ENCODE measurements at places on chromosomes 7 and 10.

DNA sequence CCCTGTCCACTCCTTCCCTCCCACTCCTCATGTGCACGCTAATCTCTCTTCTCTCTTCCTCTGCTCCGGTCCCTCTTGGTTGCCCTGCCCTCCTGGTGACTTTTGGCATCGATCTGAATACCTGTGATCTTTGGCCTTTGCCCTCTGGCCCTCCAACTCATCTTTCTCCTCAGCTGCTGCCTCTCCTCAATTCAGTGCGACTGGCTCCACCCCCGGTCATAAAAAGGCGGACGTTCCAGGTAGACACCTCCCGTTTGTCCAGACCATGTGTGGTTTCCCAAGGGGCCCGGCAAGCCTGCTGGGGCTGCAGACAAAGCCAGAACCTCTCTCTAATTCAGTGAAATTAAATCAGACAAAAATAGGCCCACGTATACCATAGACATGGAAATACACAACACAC lies 96.8 kb downstream of the COL13A1 start:
- no peak for DNase-seq

GRCh38 chr10:90148116-90148855 lies 446.9 kb downstream of the KIF20B start:
- no peak for DNase-seq

DNA sequence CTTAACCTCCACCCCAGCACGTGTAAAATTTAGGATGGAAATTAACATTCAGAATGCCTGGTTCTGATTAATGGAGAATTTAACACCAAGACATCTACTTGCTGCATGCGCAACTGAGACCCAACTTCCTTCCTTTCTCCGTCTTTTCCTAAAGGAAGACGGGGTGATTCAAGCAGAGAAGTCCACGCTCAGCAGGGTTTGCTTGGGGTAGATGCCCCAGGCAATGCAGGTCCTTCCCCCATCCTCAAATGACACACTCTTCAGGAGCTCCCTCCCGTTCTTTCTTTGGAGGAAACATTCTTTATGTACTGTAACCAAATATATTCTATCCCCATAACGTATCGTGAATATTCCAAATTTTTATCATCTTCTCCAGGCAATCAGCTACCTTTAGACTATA lies 47.0 kb downstream of the FAM171A1 start:
- no peak for DNase-seq

DNA sequence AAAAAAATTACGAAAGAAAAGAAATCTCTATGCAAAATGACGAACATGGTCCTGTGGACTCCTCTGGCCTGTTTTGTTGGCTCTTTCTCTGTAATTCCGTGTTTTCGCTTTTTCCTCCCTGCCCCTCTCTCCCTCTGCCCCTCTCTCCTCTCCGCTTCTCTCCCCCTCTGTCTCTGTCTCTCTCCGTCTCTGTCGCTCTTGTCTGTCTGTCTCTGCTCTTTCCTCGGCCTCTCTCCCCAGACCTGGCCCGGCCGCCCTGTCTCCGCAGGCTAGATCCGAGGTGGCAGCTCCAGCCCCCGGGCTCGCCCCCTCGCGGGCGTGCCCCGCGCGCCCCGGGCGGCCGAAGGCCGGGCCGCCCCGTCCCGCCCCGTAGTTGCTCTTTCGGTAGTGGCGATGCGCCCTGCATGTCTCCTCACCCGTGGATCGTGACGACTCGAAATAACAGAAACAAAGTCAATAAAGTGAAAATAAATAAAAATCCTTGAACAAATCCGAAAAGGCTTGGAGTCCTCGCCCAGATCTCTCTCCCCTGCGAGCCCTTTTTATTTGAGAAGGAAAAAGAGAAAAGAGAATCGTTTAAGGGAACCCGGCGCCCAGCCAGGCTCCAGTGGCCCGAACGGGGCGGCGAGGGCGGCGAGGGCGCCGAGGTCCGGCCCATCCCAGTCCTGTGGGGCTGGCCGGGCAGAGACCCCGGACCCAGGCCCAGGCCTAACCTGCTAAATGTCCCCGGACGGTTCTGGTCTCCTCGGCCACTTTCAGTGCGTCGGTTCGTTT lies 83.5 kb upstream of the SLF2 start:
- no peak for DNase-seq

- no peak for DNase-seq
These were observed 317.2 kb downstream of the BICC1 start for GRCh38 chr10:58829839-58830238.

- no peak for DNase-seq
These were observed 45.7 kb downstream of the ANKMY2 start for GRCh38 chr7:16599860-16600259.

GRCh38 chr10:91931526-91932190 lies 8.1 kb downstream of the BTAF1 start:
- no peak for DNase-seq

- DNase-seq: no peak
These were observed 402.9 kb downstream of the MAGI2 start for GRCh38 chr7:79050603-79051002.

GRCh38 chr10:88980800-88981199 lies 9.8 kb upstream of the FAS start:
- DNase-seq: no peak

DNA sequence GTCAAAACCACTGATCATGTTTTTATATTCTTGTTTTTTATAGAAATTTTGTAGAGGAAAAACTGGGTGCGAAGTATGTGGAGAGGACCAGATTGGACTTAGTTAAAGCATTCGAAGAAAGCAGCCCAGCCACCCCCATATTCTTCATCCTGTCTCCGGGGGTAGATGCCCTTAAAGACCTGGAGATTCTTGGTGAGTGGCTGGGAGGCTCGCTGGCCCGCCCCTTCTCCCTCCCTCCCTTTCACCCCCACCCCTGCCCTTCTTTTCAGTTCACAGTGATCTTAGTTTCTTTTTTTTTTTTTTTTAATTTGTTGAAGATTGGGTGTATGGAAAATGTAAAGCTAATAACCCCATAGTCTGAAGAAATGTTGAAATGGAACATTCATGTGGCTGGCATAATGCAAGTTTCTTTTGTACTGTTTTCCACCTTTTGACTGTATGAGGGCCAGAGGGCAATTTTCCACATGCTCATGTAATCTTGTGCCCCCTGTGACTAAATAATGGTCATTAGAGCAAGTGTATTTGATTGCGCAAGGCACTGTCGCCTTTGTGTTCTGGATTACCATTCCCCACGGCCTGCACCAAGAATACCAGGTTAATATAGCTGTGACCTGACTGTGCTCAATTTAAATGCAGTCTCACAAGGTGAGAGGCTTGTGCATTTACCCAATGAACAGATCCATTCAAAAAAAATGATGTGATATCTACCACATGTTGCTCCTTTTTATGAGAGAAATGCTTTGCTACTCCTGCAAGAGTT lies 77.7 kb downstream of the CDCA7L start:
- no peak for DNase-seq

DNA sequence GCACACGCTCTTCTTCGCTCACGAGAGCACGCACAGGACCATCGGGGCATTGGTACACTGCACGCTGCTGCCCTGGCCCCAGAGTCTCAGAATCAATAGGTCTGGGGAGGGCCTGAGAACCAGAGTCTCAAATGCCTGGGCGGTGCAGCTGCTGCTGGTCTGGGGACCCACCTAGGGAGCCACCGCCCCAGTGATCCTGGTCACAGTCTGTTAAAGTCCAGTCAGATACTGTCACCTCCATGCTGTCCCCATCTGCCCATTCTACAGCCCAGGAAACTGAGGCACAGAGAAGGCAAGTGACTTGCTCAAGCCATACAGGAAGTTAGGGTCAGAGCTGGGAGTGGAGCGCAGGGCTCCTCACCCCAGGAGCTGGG lies 38.0 kb downstream of the ZCCHC24 start:
- DNase-seq: no peak

DNA sequence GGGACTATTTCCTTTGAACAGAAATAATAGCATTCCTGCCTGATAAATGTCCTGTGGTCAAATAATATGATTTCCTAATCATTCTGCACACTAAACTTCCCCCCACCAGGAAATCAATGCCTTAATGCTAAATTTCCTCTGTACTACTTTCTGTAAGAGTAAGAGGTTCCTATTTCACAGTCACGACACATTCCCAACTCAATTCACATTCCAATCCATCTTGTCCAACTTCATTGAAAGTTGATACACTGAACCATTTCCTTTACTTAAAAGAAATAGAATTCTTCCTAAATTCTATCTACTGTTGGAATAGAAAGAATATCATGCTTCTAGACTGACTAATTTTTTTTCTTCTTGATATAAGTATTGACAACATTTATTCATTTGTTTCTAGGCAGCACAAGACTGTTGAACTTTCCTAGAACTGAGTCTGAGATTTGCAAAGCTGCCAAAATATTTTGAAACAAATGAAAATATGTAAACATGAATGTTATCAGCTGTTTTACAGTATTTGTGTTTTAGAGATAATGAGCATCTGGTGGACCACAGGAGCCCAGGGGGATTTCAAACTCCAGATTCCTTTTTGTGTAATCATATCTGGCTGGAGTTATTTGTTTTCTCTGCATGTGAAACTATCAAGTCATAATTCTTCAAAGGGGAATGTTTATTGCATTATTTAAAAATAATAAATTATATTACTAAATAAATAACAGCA lies 121.5 kb downstream of the TPST1 start:
- DNase-seq: no peak

DNA sequence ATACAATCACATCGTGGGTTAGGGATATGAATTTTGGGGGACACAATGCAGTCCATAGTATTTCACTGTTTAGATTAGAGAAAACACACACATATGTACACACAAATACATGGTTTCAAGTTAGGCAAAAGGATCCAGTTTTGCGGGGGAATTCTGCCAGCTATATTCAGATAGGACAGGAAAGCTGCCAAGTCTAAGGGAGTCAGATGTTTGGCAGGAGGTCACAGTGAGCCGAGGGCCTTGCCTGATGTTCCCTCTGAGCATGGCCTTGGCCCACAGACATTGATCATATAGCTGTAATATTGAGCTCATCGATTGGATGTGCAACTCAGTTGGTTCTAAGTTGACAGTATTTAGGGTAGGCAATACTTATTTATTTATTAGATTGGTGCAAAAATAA lies 122.8 kb downstream of the ADRA2A start:
- DNase-seq: no peak

GRCh38 chr10:122642726-122643605 lies 56.7 kb downstream of the C10orf120 start:
- no peak for DNase-seq

DNA sequence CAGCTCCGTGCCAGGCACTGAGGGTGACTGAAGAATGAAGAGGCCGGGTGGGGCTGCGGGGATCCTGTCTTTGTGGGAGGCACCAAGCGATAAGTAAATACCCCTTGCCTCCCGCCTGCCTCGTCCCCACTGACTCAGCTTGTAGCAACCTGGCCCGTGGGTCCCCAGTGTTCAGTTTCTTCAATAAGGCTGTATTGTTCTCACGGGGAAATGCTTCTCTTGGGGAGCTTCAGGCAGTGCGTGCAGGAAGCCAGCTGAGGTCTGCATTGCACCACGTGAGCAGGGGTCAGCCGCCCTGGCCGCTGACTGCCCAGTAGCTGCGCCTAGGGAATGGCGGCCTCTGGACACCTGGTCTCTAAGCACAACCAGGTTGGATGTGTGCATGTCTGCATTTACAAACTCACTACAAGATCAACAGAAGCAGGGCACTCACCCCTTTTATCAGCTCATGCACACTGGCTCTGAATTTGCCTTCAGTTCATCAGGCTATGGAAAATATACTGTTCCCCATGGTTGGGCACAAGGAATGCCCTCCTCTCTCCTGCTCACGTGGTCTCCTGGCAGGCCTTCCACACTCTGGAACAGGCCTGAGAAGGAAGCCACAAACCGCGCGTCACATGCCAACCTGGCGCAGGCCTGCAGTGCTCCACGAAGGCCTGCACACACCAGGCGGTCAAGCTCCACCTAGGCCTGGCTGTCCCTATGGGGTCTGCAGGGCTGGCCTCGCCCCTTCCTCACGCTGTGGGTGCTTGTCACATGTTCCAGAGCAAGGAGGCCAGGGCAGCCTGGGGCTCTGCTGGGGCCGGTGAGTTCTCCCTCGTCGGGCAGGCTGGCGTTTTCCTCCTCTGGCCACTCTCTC lies 135.7 kb upstream of the RNF32 start:
- DNase-seq: no peak

DNA sequence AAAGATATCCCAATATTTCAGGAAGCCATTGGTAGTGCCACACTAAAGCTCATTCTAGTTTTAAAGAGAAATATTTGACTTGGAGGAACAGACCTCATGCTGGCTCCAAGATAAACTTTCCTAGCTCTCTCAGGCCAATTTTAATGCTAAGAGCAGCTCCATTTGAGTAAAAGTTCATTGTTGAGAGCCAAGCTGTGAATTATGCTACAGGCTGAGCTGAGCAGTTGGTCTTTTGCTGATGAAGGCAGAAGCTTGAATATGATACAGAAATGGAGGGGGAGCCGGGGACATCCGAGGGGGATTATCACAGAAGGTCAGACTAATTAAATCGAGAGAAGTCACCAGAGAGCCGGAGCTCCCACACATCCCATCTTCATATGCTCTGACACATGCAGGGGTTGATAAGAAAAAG lies 175.7 kb upstream of the AUTS2 start:
- DNase-seq: no peak

GRCh38 chr7:133582766-133583523 lies 330.1 kb downstream of the EXOC4 start:
- no peak for DNase-seq

DNA sequence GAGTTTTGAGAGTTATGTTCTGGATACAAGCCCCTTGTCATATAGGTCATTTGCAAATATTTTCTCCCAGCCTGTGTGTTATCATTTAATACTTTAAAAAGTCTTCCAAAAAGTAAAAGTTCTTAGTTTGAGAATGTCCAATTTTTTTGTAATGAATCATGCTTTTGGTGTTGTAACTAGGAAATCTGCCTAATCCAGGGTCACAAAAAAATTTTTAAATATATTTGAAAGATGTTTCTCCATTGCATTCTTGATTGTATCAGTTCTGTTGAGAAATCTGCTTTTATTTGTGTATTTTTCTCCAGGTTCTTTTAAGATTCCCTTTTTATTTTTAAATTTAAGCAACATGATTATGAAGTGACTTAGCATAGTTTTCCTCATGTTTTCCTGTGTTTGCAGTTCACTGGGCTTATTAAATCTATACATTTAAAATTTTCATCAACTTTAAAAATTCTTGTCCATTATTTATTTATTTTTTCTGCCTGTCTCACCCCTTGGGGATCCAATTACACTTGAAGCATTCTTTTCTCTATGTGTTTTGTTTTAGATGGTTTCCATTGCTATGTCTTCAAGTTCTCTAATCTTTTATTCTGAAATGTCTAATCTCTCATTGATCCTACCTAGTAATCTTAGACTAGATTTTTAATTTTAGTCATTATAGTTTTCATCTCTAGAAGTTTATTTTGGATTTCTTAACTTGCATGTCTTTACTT lies 47.0 kb downstream of the CCDC71L start:
- DNase-seq: no peak

- DNase-seq: no peak
These were observed 80.3 kb upstream of the UCN3 start for GRCh38 chr10:5284311-5285057.
